ENCODE measurements at places on chromosomes 13 and 19.

DNA sequence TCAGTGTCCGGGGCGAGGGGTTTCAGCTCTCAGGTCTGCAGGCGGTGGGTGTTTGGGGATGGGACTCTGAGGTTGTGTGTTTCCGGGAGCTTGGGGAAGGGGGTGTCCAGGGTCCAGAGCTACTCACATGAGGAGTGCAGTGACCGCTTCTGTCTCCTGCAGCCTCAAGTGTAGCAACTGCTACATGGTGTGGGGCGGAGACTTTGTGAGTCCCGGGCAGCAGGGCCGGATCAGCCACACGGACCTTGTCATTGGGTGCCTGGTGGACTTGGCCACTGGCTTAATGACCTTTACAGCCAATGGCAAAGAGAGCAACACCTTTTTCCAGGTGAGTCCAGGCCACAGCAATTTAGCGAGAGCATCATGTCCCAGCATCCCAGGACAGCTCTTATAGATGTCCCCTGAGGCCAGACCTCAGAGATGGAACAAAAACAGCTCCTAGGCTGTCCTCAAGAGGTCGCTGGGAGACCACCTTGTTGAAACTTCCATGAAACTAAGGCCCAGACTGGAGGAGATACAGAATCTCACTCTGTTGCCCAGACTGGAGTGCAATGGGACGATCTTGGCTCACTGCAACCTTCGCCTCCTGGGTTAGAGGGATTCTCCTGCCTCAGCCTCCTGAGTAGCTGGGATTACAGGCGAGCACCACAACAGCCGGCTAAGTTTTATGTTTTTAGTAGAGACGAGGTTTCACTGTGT lies 44.9 kb downstream of the RYR1 start:
- DNase-seq, result no peak

- DNase-seq, result no peak
Observed at GRCh38 chr19:51246164-51246552, 4.7 kb upstream of the SIGLECL1 start.

DNA sequence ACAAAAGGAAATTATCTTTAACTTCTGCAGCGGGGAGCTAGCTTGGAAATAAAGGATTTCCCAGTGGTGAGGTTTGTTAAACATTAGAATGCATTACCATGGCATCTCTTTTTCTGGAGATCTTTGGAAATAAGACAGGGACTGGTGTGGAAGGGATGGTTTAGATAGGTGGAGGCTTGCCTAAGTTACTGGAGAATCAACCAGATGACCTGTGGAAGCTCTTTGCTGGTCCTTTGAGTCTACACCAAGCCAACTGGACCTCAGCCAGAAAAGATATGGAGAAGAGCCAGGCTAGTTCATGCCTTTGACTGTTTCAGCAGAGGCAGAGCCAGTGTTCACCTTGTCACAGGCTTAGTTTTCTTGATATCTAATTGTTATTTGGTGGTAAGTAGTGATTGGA lies 134.7 kb downstream of the KCNRG start:
- no peak for DNase-seq

- DNase-seq, result no peak
Observed at GRCh38 chr13:98820744-98821371, 68.4 kb upstream of the SLC15A1 start.

DNA sequence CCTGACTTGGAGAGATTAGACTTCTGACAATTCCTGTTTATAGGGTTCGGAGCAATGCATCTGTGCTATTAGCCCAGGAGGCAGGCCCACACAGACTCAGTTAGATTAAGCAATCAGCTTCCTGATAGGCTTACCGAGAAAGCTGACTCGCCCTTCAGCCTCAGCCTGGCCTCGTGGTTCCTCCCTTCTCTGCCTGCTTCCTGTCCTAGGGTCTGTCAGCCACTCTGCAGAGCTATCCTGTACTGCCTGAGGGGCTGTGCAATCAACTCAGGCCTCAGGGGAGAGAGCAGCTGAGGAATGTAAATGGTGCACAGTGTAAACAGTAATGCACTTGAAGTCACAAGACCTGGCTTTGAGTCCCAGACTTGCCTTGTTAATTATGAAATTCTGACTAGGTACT lies 30.7 kb downstream of the HTR2A start:
- DNase-seq, result no peak
